Natural killer cell (primary cell): ENCODE measurements at places on chromosomes 4 and X.

DNA sequence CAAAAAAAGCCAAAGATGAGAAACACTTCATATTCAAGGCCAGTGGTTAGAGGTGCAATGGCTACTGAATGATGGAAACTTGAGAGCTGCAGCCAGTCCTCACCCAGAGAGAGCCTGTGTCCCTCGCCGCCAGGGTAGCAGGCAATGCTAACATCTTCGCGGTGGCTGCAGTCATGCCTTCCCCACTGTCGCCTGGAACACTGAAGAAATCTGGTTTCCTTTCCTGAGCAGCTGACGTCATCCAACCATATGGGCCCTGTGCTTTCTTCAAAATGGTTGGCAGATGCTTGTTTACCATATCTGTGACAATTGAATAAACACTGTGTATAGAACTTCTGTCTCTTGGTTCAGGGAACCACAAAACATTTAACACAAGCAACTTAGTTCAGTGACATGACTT, 39.7 kb downstream of the PRSS12 start:
- H3K36me3 ChIP-seq: no peaks in the 10 kb centered on the region
- no peaks in the 10 kb centered on the region for H3K4me1 ChIP-seq
- H3K27me3 ChIP-seq: no peaks in the 10 kb centered on the region

DNA sequence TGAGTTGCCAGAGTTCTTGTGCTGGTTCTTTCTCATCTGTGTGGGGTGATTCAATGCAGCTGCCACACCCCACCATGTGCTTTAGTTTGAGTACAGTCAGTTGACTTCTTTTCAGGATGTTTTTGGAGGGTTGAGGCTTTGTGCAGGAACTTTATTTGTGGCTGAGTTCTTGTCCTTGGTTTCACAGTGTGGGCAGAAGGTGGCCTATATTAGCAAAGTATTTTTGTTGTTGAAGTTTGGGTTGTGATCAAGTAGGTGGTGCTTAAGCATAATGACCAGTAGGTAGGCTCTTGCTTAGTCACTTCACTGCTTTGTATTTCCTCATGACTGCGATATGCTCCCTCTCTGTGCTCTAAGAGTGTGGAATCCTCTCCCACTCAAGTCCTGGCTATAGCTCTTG, 80.3 kb downstream of the ARHGAP24 start:
- no peaks in the 10 kb centered on the region for H3K27me3 ChIP-seq
- H3K4me3 ChIP-seq: no peak overlapping the region
- peak overlapping the region; percentile 45 for H3K27ac ChIP-seq
- no peaks in the 10 kb centered on the region for H3K36me3 ChIP-seq
- no peak for DNase-seq

GRCh38 chr4:15649914-15650545, 5.1 kb downstream of the FBXL5 start:
- H3K36me3 ChIP-seq: no peaks in the 10 kb centered on the region
- peaks cover 23% of the 10 kb centered on the region for H3K4me1 ChIP-seq
- peak; percentile 48 for DNase-seq
- H3K27ac ChIP-seq: peak overlapping the region; percentile 38
- no peak overlapping the region for H3K4me3 ChIP-seq
- no peaks in the 10 kb centered on the region for H3K27me3 ChIP-seq

DNA sequence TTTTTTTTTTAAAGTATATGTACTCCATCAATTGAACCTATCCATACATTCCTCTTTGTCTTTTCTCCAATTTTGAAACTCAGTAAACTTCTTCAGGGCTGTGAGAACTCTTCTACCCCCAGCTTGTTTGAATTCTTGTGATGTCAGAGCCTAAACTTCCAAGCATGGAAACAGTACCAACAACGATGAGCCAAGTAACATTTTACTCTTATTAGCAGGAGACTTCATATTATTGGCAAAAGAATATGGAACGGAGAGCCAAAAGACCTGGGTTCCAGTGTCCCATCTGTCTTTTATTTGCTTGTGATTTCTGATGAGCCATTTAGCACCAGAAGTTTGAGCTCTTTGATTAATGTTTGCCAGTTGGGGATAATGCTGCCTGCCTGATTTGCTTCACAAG, 5.3 kb downstream of the DIAPH2 start:
- no peak overlapping the region for H3K4me3 ChIP-seq
- H3K27me3 ChIP-seq: no peaks in the 10 kb centered on the region
- no peak overlapping the region for H3K27ac ChIP-seq
- DNase-seq: no peak

DNA sequence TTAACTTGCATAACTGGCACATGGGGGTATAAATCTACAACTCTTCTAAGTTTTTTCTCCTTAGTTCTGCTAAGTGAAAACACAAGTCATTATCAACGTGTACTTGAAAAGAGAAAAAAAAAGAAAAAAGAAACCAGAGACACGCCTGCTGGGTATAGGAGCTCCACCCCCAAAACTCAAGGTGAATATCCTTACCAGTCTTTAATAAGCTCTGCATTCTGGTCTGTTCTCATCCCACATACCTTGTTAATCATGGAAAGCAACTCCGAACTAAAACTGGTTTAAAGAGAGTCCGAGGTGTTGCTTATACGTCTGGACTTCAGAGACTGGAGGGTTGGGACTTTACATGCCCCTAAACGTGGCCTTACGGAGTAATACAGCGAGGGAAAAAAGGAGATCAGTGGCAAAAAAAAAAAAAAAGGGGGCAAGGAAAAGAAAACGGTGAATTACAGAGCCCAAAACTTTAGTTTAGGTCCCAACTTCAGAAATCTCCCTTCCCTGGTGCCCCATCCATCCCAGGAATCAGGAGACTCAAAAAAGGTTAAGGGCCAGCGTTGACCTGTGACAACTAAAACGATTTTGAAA, 1.0 kb downstream of the PGRMC2 start:
- peak overlapping the region; percentile 64 for H3K4me3 ChIP-seq
- no peak for DNase-seq
- H3K4me1 ChIP-seq: peaks cover 16% of the 10 kb centered on the region
- peak overlapping the region; percentile 70 for H3K27ac ChIP-seq
- no peaks in the 10 kb centered on the region for H3K36me3 ChIP-seq
- no peaks in the 10 kb centered on the region for H3K27me3 ChIP-seq

DNA sequence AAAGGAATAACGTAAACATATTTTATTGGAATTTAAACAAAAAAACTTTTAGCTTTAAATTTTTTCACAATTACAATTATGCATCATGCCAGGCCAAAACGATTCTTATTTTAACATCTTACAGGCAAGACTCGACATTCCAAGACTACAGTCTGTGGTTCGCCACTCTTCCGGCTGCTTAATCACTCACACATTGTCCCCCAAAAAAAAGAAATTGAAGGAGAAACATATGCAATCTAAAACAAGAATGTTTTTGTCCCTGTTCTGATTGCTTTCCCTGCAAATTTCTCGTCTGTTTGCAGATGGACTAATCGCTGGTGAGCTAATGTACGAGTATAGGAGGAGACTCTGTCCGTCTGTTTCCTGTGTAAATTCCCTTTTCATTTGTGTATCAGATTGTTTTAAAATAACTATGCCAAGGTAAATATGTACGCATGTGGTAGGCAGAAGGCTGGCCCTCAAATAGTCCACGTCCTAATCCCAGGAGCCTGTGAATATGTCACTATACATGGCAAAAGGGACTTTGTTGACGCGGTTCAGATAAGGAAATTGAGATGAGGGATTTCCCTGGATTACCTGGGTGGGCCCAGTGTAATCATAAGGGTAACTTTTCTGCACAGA, 37.7 kb upstream of the MTNR1A start:
- no peaks in the 10 kb centered on the region for H3K27me3 ChIP-seq
- H3K36me3 ChIP-seq: no peaks in the 10 kb centered on the region
- no peak for DNase-seq

GRCh38 chr4:5045097-5045496, 6.2 kb upstream of the STK32B start:
- no peak overlapping the region for H3K4me3 ChIP-seq
- no peak overlapping the region for H3K27ac ChIP-seq
- H3K4me1 ChIP-seq: peaks cover 13% of the 10 kb centered on the region
- DNase-seq: no peak
- H3K27me3 ChIP-seq: no peaks in the 10 kb centered on the region

DNA sequence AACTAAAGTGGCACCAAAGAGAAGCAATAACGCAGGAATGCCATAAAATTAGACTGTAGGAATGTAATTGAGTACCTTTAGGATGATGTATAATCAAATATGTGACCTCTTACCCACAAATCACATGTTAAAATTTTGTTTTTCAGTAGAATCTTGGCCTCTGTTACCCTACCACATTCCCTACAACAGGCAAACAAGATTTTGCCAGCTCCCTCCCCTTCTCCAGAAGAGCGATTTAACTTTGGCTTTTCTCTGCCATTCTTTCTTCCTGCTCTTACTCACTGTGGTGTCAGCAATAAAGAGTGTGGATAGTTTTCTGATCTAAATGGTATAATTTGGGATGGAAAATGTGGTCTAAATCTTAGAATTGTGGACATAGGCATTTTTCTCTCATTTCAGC, 57.2 kb downstream of the TRIM2 start:
- H3K27ac ChIP-seq: no peak overlapping the region
- no peaks in the 10 kb centered on the region for H3K36me3 ChIP-seq
- DNase-seq: no peak
- peaks cover 4% of the 10 kb centered on the region for H3K4me1 ChIP-seq

DNA sequence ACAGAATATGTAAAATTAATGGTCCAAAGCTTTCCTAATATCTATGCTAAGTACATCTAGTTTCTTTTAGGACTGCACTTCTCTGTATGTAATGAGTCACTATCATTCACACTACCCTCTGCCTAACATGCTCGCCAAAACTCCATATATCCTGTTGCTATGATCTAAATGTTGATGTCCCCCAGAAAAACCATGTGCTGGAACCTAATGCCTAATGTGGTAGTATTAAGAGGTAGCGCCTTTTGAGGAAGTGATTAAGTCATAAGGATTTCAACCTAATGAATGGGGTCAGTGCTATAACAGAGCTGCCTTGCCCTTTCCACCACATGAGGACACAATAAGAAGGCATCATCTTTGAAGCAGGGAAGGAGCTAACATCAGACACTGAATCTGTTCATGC, 34.9 kb upstream of the NFKB1 start:
- H3K4me1 ChIP-seq: no peaks in the 10 kb centered on the region
- DNase-seq: no peak
- no peaks in the 10 kb centered on the region for H3K36me3 ChIP-seq
- H3K4me3 ChIP-seq: no peak overlapping the region

DNA sequence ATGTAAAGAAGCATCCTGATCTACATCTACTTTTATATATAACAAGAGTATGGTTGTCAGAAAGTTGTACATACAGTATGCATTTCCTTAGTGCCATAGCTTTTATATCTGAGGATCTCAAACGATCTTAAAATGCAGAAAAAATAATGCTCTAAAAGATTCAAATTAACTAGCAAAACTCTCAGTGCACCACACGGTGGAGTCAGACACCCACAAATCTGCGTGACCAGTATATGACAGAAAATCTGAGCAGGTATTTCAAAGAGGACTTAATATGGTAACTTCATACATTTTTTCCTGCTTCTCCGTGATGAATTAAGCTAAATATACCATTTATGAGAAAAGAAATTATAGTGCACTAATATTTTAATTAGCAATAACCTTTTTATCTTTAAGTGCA, 803.0 kb downstream of the DMD start:
- H3K4me3 ChIP-seq: no peak overlapping the region
- no peaks in the 10 kb centered on the region for H3K36me3 ChIP-seq

GRCh38 chrX:14618177-14618965, 89.0 kb downstream of the GLRA2 start:
- no peaks in the 10 kb centered on the region for H3K4me1 ChIP-seq
- H3K27ac ChIP-seq: no peak overlapping the region
- no peak overlapping the region for H3K4me3 ChIP-seq

DNA sequence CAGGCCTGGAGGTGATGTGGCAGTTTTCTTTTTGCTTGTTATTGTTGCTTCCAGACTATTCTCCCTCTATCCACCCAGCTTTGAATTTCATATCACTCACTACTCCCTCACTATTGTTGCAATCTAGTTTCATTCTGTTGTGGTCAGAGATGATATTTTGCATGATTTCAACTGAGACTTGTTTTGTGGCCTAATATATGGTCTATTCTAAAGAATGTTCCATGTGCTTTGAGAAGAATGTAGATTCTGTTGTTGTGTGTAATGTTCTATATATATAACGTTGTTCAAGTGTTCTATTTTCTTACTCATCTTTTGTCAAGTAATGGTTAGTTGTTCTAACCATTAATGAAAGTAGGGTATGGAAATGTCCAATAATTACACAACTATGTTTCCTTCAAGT, 59.0 kb downstream of the THOC2 start:
- H3K4me1 ChIP-seq: no peaks in the 10 kb centered on the region
- DNase-seq: no peak
- H3K36me3 ChIP-seq: peaks cover 6% of the 10 kb centered on the region
- no peak overlapping the region for H3K27ac ChIP-seq

- H3K27ac ChIP-seq: no peak overlapping the region
- DNase-seq: no peak
- H3K27me3 ChIP-seq: no peaks in the 10 kb centered on the region
- H3K4me1 ChIP-seq: no peaks in the 10 kb centered on the region
- H3K36me3 ChIP-seq: no peaks in the 10 kb centered on the region
- no peak overlapping the region for H3K4me3 ChIP-seq
These were observed 651.4 kb downstream of the IQCM start for GRCh38 chr4:149164282-149164681.

DNA sequence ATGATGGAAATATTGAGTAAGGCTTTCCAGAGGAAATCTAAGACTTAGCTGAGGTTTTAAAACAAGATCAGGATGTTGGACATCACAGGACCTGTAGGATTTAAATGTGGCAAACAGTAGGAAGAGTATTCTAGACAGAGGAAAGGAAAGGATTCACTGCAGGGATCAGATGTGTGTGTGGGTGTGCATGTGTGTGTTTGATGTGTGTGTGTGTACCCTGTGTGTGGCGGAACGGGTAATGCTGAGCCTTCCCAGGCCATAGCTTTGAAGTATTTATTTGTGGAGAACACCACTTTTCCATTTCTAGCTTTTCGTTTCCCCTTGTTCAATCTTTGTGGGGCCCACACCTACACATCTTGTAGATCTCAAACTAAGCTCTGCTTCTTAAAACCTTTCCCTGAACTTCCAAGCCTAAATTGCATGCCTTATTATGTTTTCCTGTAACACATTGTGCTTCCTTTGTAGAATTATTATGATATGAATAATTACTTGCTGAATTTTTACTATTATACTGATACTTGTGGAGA, 6.9 kb downstream of the GUCY1A1 start:
- H3K27me3 ChIP-seq: no peaks in the 10 kb centered on the region
- no peak for DNase-seq
- H3K27ac ChIP-seq: no peak overlapping the region
- H3K4me3 ChIP-seq: no peak overlapping the region
- H3K36me3 ChIP-seq: no peaks in the 10 kb centered on the region
